ENCODE measurements at places on chromosomes 1 and 21.

GRCh38 chr1:98903261-98903660, 101.4 kb downstream of the PLPPR5 start:
- no peak for DNase-seq

DNA sequence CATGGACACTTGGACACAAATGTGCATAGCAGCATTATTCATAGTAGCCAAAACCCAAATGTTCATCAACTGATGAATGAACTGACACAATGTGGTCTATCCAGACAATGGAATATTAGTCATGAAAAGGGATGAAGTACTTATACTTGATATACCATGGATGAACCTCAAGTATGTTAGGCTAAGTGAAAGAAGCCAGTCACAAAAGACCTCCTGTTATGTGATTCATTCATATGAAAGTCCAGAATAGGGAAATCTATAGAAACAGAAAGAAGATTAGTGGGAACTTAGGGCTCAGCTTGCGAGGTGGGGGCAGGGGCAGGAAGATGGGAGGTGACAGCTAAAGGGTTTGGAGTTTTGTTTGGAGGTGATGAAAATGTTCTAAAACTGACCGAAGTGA, 7.4 kb downstream of the KCNE1 start:
- DNase-seq = no peak

GRCh38 chr1:198876371-198876871, 237.6 kb downstream of the PTPRC start:
- DNase-seq = no peak

GRCh38 chr1:38527373-38527966, 332.1 kb downstream of the RRAGC start:
- DNase-seq = no peak

- DNase-seq = no peak
Measured at GRCh38 chr1:84762664-84763063, 72.4 kb upstream of the SSX2IP start.

- DNase-seq = no peak
Measured at GRCh38 chr1:192577145-192578140, 1.9 kb downstream of the RGS1 start.

- DNase-seq = no peak
Measured at GRCh38 chr1:213984387-213985208, 3.2 kb upstream of the PROX1 start.

GRCh38 chr1:170640581-170640980, 23.4 kb upstream of the PRRX1 start:
- DNase-seq = no peak

DNA sequence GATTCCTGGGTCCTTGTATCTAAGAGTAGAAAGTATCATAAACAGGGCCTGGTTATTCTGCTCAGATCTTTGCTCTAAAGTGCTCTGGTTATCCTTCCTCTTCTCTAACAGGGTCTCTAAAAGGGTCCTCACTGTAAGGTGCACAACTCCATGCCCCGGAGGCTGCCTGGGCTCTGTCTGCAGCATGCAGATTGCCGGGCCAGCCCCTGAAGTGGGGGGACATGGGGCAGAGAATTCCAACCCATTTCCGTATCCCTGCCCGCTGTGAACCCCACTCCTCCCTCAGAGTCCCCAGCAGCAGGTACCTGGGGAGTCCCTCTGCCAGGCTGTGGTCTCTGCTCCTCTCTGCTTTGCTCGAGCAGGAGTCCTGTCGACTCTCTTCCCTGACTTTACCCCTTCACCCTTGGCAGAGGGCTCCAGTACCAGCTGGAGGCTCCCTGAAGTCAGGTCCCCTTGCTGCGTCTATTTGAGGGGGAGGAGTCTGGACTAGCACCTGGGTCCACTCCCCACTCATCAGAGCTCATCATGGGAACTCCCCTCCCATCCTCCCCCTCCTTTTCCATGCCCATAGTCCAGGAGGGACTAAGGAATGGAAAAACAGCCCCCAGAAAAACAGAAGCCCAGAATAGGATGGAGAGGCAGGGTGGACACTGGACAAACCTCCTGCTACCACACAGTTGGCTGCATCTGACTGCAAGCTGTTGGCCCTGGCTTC, 12.1 kb downstream of the BLACAT1 start:
- DNase-seq = no peak

DNA sequence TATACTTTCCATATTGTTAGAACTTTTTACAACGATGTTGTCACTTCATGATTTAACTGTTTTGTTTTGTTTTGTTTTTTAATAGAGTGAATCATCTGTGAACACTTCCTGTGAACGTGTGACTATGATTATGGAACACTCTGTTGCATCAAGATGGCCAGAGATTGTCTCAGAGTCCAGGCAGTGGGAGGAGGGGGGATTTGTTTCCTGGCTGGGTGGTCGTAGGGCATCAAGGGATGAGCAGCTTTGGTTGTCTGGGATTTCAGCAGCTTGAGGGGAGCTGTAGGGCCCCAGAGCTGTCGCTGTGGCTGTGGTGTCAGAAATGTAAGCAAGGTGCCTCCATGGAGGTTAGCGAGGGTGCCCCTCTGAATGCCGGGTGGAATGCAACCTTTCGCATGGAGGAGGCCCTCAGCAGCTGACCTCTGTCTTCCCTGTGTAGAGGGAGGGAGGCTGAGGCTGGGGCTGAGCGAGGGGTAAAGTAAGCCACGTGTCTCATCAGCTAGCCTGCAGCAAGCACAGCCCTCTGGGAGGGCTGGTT, 21.4 kb downstream of the NEK2 start:
- no peak for DNase-seq

DNA sequence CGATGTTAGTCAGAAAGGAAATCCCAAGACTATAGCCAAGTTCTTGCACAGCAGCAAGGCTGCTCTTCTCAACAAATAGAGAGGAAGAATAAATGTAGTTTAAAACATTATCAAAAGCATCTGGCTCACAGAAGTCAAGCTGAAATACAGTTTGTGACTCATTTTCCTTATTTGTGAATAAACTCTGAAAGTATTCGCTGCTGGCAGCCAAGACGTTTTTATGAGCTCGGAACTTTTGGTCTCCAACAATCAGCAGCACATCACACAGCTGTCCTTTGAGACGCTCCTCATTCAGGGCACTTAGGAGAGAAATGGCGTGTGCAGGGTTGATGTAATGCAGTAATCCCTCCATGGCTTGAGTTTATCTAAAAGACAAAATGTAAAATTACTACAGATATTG, 16.4 kb downstream of the ZBTB21 start:
- DNase-seq = no peak

DNA sequence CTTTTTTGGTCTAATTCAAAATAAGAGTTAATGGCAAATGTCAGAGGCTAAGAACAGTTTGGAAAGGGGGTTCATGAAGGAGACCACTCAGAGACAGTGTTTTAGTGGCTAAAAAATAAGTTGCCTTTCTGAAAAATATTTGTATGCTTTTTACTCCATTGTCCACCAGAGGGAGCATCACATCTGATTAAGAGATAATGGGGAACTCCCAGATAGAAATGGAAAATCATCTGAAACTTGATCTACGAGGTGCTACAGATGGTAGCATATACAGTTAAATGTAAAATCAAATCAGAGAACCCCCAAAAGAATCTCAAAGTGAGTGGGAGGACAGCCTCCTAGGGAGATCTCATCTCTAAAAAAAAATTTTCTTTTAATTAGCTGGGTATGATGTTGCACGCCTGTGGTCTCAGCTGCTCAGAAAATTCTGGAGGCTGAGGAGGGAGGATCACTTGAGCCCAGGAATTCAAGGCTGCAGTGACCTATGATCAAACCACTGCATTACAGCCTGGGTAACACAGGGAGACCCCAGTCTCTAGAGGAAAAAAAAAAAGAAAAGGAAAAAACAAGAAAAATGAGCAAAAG, 9.7 kb downstream of the SMYD3 start:
- no peak for DNase-seq

- DNase-seq = no peak
Measured at GRCh38 chr1:53348486-53349368, 20.9 kb upstream of the LRP8 start.

DNA sequence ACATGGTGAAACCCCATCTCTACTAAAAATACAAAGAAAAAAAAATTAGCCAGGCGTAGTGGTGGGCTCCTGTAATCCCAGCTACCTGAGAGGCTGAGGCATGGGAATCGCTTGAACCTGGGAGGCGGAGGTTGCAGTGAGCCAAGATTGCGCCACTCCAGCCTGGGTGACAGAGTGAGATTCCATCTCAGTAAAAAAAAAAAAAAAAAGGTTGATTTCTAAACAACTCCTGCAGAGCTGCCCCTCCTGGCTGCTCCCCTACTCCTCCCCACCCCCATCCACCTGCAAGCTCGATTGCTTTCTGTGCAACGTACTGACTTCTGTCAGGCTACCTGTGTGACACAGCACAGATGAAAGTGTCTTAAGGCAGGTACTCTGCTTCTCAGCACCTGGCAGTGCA, 13.3 kb downstream of the ETV3L start:
- no peak for DNase-seq

DNA sequence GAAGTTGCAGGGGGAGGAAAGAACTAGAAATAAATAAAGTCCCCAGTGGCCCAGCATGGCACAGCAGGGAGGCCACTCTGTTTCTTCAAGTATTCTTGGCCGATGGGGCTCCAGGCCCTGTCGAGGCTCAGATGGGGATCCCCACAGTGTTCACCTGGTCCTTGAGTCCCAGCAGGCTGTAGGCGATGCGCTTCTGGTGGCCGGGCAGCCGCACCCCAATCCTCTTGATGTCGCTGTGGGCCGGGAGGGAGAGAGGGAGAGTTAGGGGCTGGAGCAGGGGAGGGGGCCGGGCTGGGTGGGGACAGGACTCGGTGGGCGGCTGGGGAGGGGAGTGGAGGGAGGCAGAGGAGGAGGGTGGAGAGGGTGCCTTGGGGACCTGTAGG, 30.8 kb downstream of the EPHA2 start:
- no peak for DNase-seq

GRCh38 chr21:33390479-33390878, 12.7 kb upstream of the IFNGR2 start:
- DNase-seq = no peak

DNA sequence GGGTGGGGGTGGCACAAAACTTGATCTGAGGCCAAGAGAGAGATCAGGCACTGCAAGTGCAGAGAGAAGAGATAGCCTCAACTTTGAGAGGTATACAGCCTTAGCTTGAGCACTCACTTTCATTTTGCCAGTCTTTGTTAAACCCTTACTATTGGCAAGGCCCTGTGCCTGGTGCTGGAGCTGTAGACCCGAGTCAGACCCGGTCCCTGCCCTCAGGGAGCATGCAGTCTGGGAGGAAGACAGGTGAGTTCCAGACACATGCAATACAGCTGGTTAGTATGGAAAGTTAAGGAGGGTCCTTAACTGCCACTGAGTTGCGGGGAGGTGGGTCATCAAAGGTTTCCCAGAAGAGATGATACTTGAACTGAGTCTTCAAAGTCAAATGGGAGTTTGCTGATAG, 31.7 kb downstream of the RAB3B start:
- no peak for DNase-seq

DNA sequence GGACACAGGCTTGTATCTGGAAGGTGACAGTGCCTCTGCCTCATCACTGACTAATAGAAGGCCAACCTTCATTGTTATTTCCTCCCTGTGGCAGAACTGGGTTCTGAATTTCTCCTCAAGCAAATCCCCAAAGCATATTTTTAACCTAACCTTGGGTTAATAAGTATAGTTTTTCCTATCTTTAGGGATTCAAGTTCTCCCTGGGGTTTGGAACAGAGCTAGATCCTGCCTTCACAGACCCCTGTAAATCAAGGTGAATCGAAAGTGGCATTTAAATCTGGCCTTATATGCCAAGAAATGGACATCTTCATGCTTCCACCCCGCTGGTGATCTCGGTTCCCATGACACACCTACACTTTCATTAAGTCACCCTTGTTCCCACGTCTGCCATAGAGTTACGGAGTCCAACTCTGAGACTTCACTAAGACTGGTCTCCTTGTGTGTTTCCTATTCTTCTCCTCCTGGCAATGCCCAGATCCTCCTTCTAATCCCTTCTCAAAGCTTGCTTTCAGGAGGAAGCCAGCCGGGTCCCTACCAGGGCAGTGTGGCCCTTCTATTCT, 4.3 kb upstream of the CHI3L2 start:
- no peak for DNase-seq

DNA sequence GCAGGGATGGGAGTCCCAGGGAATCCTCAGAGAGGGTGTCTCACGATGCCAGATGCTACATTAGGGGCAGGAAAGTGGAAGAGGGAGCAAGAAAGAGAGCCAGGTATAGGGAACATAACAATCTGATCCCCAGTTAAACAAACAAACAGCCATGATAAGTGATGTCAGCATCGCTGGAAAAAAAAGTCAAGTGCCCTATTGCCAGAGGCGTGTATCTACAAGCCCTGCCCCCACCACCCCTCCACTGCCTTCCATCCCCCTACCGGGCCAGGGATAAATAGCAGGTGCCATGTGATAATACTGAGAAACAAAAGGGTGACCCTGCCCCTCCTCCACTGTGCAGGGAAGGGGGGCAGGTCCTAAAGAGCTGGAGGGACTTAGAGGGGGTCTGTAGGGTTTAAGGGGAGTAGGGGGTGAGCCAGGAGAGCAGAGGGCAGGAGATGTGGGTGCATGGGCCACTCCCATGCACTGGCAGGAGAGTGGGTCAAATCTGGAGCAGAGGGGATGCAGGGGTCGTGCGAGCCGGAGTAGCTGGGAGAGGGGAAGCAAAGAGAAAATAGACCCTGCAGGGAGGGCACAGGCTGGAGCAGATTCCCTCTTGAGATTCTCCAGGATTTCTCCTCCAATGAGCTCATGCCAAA, 3.4 kb downstream of the SLC26A9 start:
- DNase-seq = no peak

DNA sequence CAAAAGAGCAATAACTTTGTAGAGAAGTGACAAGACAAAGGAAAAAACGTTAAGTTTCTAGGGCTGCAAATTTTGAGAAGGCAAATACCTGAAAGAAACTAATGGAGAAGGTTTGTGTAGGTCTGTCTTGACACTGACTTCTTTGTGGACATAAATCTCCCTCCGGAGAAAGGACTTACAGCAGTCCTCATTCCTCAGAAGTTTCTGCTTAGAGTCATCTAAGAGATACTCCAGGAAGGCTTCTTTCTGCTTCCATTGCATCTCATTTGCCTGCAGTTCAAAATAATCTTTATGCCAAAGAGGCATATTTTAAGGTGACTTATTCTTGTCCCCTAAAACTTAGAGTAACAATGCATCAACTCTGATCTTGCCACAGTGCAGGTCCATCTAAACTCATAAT, 4.4 kb upstream of the C4BPB start:
- no peak for DNase-seq
